ENCODE measurements at places on chromosomes 11 and 22. TPM values are rescaled to one million over a fixed set of nuclear protein-coding genes. Genes with fewer than 3 reads are reported as not detected.
A peak's percentile ranks its signal among the peaks of the same experiment; 100 is the strongest.

The DMC1 gene
- total RNA-seq = 3.5 TPM

The TEX12 gene
- total RNA-seq = not detected

GRCh38 chr11:126088999-126089398 is 26.3 kb upstream of the CDON start:
- no peaks in the 10 kb centered on the region for H3K27me3 ChIP-seq
- H3K36me3 ChIP-seq = no peaks in the 10 kb centered on the region
- no peak overlapping the region for H3K27ac ChIP-seq
- DNase-seq = no peak

DNA sequence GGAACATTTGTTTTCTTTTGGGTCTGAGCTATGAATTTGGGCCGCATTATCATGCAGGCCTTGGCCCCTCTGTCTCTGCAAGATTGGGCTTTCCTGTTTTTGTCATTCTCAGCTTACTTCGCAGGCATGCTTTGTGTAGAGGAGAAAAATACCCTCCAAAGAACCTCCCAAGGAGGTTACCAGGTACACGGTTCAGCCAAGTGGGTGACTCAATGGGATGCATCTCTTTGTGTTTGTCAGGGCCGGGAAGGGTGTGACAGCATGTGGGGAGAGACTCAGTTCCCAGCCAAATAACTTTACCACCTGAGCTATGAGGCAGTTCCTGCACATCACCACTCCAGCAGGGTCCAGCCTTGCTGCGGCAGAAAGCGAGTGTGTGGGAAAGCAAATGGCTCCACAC is 47.8 kb upstream of the CLDN5 start:
- peaks cover 33% of the 10 kb centered on the region for H3K4me1 ChIP-seq
- H3K27me3 ChIP-seq = peaks cover 3% of the 10 kb centered on the region
- H3K27ac ChIP-seq = peak overlapping the region; percentile 64
- H3K36me3 ChIP-seq = peaks cover 7% of the 10 kb centered on the region
- DNase-seq = no peak

- H3K4me3 ChIP-seq = peak overlapping the region; percentile 97
- no peak for DNase-seq
- peaks cover 14% of the 10 kb centered on the region for H3K4me1 ChIP-seq
- H3K27ac ChIP-seq = peak overlapping the region; percentile 88
- H3K27me3 ChIP-seq = peaks cover 5% of the 10 kb centered on the region
- peaks cover 8% of the 10 kb centered on the region for H3K36me3 ChIP-seq
Observed at GRCh38 chr11:65260756-65261590, 789 bp upstream of the POLA2 start.

DNA sequence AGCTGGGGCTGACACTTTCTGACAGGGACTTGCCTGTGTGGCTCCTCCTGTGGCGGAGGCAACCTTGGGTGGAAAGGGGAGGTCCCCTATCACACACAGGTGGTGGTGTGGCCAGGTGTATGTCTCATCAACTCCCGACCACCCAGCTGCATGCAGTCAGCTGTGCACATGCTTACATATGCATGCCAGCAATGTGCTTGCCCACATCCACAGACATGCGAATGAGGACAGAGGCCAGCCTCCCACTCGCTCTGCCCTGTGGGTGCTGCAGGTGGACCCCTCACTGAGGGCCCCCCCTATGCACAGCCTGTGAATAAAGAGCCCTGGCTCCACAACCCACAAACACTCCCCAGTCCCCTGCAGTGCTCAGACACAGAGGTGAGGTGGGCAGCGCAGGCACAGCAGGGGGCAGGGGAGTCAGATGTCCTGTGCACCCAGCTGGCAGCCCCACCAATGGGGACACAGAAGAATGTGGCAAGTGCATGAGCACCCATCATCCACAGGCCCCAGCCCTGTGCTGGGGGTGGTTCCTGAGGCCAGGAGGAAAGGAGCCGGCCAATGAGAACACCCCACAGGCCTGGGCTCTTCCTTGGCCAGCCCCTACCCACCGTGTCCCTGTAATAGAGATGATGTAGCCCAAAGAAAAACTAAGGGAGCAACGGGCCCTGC is 9.5 kb downstream of the GNB1L start:
- H3K4me3 ChIP-seq = no peak overlapping the region
- peaks cover 7% of the 10 kb centered on the region for H3K36me3 ChIP-seq
- no peaks in the 10 kb centered on the region for H3K27me3 ChIP-seq
- peaks cover 4% of the 10 kb centered on the region for H3K4me1 ChIP-seq
- H3K27ac ChIP-seq = no peak overlapping the region
- DNase-seq = no peak

- no peaks in the 10 kb centered on the region for H3K27me3 ChIP-seq
- no peaks in the 10 kb centered on the region for H3K36me3 ChIP-seq
- H3K4me3 ChIP-seq = no peak overlapping the region
- no peaks in the 10 kb centered on the region for H3K4me1 ChIP-seq
- no peak for DNase-seq
Observed at GRCh38 chr11:81340225-81340624, 1393.4 kb downstream of the FAM181B start.

The HBD gene
- not detected for total RNA-seq

DNA sequence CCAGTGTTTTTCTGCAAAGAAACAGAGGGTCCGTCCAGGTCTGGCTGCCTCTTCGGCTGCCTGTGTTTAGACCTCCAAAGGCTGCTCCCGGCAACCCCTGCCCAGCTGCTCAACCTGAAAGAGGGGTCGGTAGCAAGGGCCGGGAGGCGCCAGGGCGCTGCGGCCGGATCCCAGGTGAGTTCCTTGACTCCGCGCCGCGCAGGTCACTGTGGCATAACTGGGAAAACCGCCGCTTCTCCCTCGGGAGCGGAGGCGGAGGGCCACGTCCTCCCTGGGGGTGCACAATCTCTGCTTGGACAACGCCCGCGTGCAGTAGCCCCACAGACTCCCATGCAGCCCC is 1.0 kb upstream of the BRSK2 start:
- peak overlapping the region; percentile 76 for H3K4me3 ChIP-seq
- peaks cover 11% of the 10 kb centered on the region for H3K27me3 ChIP-seq

The BARX2 gene
- 0.18 TPM for total RNA-seq

The DRD4 gene
- total RNA-seq = 0.33 TPM

The GGT5 gene
- total RNA-seq = 1.6 TPM

DNA sequence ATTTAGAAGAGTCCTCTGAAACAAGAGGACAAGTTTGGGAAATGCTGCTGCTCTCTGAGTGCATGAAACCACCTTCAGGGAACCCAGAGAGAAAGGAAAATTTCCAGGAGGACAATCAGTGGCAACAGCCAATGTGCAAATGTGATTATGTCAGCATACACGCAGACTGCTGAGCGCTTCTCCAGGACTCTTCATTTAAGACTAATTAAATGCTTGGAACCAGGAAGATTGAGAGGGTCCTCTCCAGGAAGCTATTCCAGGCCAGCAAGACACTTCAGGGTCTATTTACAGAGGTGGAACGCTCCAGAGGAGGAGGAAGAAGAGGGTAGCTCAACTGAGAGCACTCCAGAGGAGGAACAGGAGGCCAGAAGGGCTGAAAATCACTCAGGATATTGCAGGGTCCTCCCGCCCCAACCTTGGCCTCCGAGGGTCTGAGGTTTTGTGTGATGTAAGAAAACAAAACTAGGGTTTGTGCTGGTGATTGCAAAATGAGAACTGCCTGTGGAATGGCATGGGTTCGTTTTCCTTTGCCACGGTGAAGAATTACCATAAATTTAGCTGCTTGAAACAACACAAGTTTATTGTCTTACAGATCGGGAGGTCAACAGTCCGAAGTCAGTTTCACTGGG is 14.1 kb upstream of the HTR3A start:
- H3K27me3 ChIP-seq = peaks cover 3% of the 10 kb centered on the region
- no peak for DNase-seq
- no peaks in the 10 kb centered on the region for H3K36me3 ChIP-seq
- no peak overlapping the region for H3K27ac ChIP-seq

DNA sequence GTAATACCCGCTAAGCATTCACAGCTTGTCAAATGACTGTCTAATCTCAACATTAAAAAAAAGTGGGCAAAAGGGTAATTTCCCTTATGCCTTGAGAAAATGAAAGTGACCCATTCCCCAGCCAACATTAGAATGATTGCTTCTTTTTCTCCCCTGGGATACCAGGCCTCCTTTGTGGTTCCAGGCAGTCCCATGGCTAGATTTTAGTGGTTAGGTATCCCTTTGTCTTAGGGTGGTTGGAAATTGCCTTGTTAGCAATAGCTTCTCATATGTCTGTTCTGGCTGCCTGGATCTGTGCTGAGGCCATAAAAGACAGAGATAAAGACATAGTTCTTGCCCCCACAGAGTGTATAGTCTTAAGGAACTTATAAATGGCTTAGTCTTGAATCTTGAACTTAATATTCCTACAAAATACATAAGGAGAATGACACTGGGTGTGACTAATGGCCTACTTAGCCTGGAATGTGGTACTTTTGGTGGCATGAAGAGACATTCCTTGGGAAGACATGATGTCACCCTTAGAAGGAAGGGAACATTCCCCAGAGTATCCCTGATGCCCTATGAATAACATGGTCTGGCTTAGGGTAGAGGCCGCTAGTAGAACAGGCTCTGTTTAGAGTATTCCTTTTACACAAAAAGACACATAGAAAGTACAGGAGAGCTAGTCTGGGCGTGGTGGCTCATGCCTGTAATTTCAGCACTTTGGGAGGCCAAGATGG is 90.3 kb downstream of the ZBTB16 start:
- H3K27me3 ChIP-seq = peaks cover 3% of the 10 kb centered on the region
- DNase-seq = no peak
- H3K4me1 ChIP-seq = no peaks in the 10 kb centered on the region
- H3K27ac ChIP-seq = no peak overlapping the region
- H3K36me3 ChIP-seq = no peaks in the 10 kb centered on the region
- no peak overlapping the region for H3K4me3 ChIP-seq

DNA sequence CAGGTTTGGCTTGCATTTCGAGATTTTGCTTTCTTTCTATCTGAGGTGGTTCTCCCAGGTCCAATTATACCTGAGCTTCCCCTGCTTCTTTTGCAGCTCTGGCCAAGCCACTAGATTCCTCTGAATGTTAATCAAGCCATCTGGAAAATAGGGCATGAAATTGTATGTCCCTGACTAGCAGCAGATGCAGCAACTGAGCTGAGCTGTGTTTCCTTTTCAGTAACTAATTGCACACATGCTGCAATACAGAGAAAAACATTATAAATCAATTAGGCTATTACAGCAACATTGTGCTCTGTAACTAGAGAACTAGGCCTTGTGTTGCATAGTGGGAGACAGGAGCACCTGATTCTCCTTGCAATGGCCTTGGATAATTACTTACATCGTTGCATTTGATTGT is 408.3 kb downstream of the ETS1 start:
- peaks cover 16% of the 10 kb centered on the region for H3K4me1 ChIP-seq
- H3K27me3 ChIP-seq = no peaks in the 10 kb centered on the region
- H3K27ac ChIP-seq = no peak overlapping the region

GRCh38 chr11:33682446-33682845 is 18.2 kb downstream of the C11orf91 start:
- DNase-seq = no peak
- peaks cover 3% of the 10 kb centered on the region for H3K4me1 ChIP-seq
- H3K27me3 ChIP-seq = no peaks in the 10 kb centered on the region
- H3K36me3 ChIP-seq = no peaks in the 10 kb centered on the region
- H3K27ac ChIP-seq = no peak overlapping the region

The OR51B4 gene
- total RNA-seq = 0.49 TPM

The TSPAN18 gene
- total RNA-seq = 717 TPM

The PIH1D2 gene
- total RNA-seq = 2.5 TPM

- H3K27me3 ChIP-seq = no peaks in the 10 kb centered on the region
- no peaks in the 10 kb centered on the region for H3K36me3 ChIP-seq
- no peaks in the 10 kb centered on the region for H3K4me1 ChIP-seq
- no peak overlapping the region for H3K27ac ChIP-seq
- no peak overlapping the region for H3K4me3 ChIP-seq
Observed at GRCh38 chr11:121347813-121348212, 55.2 kb downstream of the SC5D start.

DNA sequence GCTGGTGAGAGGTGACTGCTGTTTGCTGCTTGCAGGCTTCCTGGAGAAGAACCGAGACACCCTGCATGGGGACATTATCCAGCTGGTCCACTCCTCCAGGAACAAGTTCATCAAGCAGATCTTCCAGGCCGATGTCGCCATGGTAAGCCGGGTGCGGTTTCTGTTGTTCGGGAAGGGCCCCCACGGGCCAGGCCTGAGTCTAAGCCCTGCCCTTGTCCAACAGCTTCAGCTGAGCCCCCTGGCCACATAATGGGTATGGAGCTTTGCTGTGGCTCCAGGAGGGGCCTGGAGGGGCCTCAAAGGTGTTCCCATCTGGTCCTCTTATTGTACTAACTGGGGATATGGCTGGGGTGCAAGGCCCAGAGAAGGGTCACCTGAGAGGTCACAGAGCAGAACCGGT is 38.0 kb downstream of the MYO7A start:
- H3K27me3 ChIP-seq = peaks cover 4% of the 10 kb centered on the region
- peaks cover 4% of the 10 kb centered on the region for H3K36me3 ChIP-seq
- no peak overlapping the region for H3K4me3 ChIP-seq
- H3K27ac ChIP-seq = no peak overlapping the region
- H3K4me1 ChIP-seq = peaks cover 28% of the 10 kb centered on the region

The OR56A1 gene
- total RNA-seq = 0.03 TPM

DNA sequence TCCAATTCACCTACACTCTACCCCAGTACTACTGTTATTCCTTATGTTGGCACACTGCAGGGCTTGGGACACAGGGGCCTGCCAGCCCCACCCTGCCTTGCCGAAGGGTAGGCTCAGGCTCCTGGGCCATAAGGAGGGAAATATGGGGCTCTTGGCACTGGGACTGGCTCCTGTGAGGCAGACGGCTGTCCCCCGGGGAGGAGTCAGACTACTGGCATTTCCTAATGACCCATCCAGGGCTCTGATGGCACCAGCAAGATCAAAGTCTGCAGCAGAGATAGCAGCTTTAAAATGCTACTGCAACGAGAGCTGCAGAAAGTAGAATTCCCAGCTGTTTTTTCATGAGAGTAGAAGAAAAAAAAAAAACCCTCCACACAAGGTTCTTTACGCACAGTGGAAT is 42.2 kb upstream of the CYP2D6 start:
- no peaks in the 10 kb centered on the region for H3K27me3 ChIP-seq
- no peaks in the 10 kb centered on the region for H3K36me3 ChIP-seq
- DNase-seq = no peak
- H3K27ac ChIP-seq = no peak overlapping the region
- no peak overlapping the region for H3K4me3 ChIP-seq
- H3K4me1 ChIP-seq = peaks cover 5% of the 10 kb centered on the region

The INS gene
- total RNA-seq = not detected

The LSP1 gene
- total RNA-seq = not detected
